Activated naive CD4-positive, alpha-beta T cell (primary cell): ENCODE measurements at places on chromosomes 13 and 19.

- DNase-seq = no peak
Observed at GRCh38 chr13:77386880-77387606, 60.1 kb upstream of the MYCBP2 start.

- DNase-seq = no peak
Observed at GRCh38 chr13:112928972-112929782, 39.8 kb upstream of the MCF2L start.

DNA sequence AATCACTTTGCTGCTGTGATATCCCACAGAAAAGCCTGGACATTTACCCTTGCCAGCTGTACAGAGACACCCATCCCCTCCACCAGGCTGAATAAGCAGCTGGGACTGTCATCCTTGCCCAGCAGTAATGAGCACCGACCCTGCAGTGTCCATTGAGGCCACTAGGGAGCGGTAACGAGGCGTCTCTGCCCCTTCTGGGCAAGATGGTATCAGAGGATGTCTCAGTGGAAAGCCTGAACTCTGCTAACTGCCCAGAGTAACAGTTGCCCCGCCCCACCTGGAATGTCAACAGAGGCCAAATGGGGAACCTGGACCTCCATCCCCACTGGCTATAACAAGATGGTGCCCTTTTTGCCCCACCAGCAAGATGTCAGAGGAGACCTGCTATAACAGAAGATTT lies 22.8 kb upstream of the CEACAM20 start:
- no peak for DNase-seq

DNA sequence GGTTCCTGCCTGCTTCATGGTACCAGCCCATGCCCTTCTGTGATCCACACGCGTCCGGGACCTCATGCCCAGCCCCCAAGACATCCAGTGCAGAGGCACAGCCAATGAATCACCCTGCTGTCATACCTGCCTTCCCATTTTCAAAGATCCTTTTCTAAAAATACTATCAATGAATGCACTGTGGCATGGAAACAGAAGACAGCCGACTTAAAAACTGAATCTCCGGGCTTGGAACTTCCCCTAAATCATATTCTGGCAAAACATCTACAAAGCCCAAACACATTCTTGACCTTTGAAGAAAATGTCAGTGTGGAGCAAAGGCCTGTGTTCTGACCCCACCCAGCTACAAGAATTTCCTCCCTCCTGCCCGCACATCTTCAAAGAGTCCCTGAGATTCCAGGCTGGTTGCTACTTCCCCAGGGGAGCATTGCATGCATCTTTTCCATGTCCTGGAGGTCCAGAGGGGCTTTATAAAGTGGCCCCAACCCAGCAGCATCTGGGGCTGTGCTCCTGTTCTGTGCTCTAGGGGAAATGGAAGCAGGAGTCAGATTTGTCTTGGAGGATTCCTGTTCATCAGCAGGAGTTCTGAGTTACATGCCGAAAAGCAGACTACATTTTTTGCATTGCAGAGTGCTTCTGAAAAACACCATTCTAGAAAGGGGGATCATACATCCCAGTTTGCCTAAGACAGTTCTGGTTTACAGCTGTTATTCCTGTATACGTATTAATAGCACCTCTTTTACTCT lies 135.2 kb downstream of the USP12 start:
- DNase-seq = no peak

DNA sequence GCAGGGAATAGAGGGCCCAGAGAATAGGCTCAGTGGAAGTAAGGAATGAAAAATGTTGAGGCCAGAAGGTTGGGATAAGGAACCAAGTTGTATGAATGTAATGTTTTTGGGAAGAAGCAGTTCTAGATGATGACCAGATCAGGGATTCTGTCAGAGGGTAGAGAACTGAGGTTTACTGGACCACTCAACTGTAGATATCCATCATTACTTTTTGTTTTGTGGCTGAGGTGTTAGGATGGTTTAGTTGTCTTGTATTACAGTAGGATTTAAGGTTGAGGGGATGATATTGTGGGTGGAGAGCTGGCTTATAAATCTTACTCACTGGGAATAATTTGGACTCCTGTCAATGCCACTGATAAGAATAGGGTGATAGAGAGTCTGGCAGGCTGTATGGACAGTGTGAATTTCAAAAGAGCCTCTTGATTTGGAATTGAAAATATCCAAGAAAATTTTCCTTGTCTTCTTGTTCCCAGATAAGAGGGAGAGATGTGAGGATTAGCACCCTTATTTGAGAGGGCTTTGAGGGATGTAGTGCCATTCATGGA lies 22.6 kb downstream of the NDFIP2 start:
- DNase-seq = no peak

DNA sequence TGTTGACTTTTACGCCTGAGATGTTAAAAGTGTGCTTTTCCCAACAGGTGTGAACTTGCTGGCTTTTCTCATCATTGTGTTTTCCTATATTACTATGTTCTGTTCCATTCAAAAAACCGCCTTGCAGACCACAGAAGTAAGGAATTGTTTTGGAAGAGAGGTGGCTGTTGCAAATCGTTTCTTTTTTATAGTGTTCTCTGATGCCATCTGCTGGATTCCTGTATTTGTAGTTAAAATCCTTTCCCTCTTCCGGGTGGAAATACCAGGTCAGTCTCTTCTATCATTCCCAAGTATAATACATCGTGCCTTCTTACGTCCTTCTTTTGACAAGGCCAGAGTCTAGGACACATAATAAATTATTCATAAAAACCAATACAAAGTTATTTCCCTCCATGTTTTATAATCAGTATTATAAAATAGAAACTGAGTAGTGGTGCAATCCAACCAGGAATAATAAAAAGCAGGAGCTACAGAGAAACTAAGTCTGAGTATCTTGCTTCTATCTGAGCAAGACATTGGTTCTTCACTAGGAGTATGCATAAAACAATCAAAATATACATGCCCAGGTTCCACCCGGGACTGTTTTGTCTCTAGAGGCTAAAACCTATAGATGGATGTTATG lies 57.9 kb downstream of the RXFP2 start:
- no peak for DNase-seq
